ENCODE measurements at places on chromosomes 2 and 18. TPM values are rescaled to one million over a fixed set of nuclear protein-coding genes. Genes with fewer than 3 reads are reported as not detected.

- no peak overlapping the region for H3K4me3 ChIP-seq
- no peak for DNase-seq
- H3K4me1 ChIP-seq = no peaks in the 10 kb centered on the region
- peaks cover 38% of the 10 kb centered on the region for H3K36me3 ChIP-seq
- H3K27ac ChIP-seq = no peak overlapping the region
Measured at GRCh38 chr2:231810905-231811304, 24.7 kb downstream of the COPS7B start.

DNA sequence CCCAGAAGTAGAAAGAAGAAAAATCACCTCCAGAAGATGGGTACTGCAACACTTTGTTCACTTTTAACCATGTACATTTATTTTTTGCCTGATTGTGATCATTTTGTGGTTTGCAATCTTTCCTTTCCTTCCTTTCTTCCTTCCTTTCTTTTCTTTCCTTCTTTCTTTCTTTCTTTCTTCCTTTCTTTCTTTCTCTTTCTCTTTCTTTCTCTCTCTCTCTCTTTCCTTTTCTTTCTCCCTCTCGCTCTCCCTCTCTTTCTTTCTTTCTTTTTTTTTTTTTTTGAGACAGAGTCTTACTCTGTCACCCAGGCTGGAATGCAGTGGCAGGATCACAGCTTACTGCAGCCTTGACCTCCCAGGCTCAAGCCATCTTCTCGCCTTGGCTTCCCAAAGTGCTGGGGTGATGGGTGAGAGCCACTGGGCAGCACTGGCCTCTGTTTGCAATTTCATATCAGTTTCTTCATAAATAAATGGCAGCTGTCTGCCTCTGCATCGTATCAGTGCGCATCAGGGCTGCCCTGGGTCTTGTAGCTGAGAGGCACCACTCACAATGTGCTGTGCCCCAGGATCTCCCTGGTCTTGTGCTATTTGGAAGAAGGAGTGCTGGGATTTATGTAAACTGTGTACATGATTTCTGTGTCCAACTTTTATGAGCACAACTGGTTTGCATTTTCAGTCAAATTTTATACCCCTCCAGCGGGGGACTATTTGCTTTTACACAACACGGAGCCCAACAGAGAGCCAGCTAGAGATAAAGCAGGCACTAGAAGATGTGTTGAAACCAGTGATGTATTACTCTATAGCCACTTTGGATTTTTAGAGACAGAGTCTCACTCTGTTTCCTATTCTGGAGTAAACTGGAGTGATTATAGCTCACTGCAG lies 6.9 kb upstream of the LIMS2 start:
- peak overlapping the region; percentile 66 for H3K4me3 ChIP-seq
- H3K4me1 ChIP-seq = peaks cover 11% of the 10 kb centered on the region
- DNase-seq = no peak
- no peaks in the 10 kb centered on the region for H3K27me3 ChIP-seq

DNA sequence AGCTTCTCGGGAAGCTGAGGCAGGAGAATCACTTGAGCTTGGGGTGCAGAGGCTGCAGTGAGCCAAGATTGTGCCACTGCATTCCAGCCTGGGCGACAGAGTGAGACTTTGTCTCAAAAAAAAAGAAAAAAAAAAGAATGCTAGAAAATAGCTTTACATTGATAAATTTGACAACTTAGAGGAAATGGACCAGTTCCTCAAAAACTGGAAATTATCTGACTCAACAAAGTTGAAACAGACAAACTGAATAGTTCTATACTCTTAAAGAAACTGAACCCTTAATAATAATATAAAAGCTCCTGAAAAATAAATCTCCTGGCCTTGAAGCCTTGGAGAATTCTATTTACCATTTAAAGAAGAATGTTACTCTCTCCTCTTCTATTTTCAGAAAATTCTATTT lies 151.0 kb upstream of the BCL2L11 start:
- H3K36me3 ChIP-seq = no peaks in the 10 kb centered on the region
- H3K27me3 ChIP-seq = no peaks in the 10 kb centered on the region
- H3K4me3 ChIP-seq = no peak overlapping the region

- no peak for DNase-seq
- peak overlapping the region; percentile 30 for H3K27ac ChIP-seq
- H3K4me3 ChIP-seq = no peak overlapping the region
- no peaks in the 10 kb centered on the region for H3K27me3 ChIP-seq
- no peaks in the 10 kb centered on the region for H3K36me3 ChIP-seq
Measured at GRCh38 chr2:42566025-42566424, 2.4 kb upstream of the MTA3 start.

ALLC gene
- not detected for total RNA-seq

WDR7 gene
- total RNA-seq = 33.2 TPM
